IMR-90 (cell line): ENCODE measurements at places on chromosomes 2 and 18. TPM values are rescaled to one million over a fixed set of nuclear protein-coding genes. Genes with fewer than 3 reads are reported as not detected.

The MAL gene
- total RNA-seq = not detected in 2 replicates

The RAMP1 gene
- 15.8 and 19.2 TPM in 2 replicates for total RNA-seq

The CRACDL gene
- total RNA-seq = not detected in 2 replicates

The PLGLB1 gene
- total RNA-seq = 0.18 and 0.28 TPM in 2 replicates

The KIF5C gene
- 0.18 and 0.28 TPM in 2 replicates for total RNA-seq

The ITGB1BP1 gene
- 48.6 and 61.1 TPM in 2 replicates for total RNA-seq

The NCK2 gene
- total RNA-seq = 15.8 and 25.8 TPM in 2 replicates

The TUBA4B gene
- not detected in 2 replicates for total RNA-seq

The PARD3B gene
- 15.3 and 15.6 TPM in 2 replicates for total RNA-seq

The MYCN gene
- not detected in 2 replicates for total RNA-seq

The SP9 gene
- not detected in 2 replicates for total RNA-seq

The KCNIP3 gene
- total RNA-seq = 0.72 and 0.83 TPM in 2 replicates

The NPAS2 gene
- 5.2 and 5.6 TPM in 2 replicates for total RNA-seq
